ENCODE measurements at places on chromosomes 5 and 9.

- no peak for DNase-seq
These were observed 282.5 kb downstream of the ZSWIM6 start for GRCh38 chr5:61614606-61615005.

DNA sequence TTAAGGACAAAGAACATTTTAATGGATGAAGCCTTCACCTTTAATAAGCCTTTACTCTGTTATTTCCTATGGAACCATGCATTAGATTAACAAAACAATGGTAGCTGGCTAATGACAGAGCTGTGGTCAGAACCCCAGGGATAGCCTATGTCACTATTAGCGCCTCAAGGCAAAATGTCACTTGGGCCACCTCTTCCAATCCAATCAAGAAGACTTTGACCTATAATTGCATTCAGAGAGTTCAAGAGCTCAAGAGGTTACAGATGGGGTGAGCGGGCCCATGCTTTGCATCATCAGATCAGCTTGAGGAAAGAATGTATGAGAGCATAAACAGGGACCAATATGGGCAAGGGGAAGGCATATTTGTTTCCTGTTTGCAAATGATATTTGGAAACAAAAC lies 425.1 kb downstream of the ARHGEF28 start:
- DNase-seq: no peak

GRCh38 chr9:90735952-90736351 lies 65.7 kb upstream of the SYK start:
- no peak for DNase-seq

- no peak for DNase-seq
These were observed 22.8 kb downstream of the ACER2 start for GRCh38 chr9:19431361-19432171.

GRCh38 chr5:139468421-139468931 lies 2.3 kb upstream of the SMIM33 start:
- no peak for DNase-seq

- DNase-seq: no peak
These were observed 85.9 kb downstream of the SETX start for GRCh38 chr9:132268725-132269352.

DNA sequence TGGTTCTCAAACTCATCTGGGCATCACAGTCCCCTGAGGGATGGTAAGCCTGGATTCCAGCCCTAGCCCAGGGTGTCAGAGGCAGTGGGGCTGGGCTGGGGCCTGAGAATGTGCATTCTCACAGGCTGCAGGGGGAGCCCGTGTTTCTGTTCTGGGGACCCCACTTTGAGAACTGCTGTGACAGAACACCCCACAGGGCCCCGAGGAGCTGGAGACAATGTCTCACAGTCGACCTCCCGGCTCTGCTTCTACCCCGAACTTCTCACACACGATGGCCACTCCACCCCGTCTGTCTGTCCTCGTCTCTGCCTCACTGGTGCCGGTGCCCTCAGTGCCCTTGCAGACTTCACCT lies 130.0 kb downstream of the CACNA1B start:
- DNase-seq: peak; percentile 83

DNA sequence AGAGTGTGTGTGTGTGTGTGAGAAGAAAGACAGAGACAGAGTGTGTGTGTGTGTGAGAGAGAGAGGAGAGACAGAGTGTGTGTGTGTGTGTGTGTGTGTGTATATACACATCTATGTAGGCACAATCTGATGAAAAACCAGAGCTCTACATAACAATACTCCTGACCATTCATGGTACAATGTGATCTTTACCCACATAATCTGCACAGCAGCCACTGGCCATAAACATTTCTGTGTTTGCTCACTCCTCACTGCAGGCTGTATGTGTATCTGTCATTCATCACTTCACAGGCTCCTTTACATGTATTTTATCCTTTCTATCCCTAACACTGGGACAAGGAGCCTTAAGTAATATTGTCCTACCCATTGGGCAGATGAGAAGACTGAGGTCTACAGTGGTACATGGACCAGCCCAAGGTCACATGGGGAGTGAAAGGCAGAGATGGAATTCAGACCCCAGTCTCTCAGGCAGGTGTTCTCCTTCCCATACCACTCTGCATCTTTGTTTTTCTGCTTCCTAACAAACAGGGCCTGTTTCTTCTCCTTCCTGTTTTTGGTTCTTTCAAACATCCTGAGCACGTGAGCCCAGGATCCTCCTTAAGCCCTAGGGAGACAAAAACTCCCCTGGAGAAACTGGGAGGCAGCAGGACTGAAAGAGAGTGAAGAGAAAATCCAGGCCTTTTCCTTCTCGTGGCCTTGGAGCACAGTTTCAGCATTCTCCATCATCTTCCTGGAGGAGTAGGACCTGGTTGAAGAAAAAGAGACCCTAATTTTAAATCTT lies 201.7 kb upstream of the MSX2 start:
- no peak for DNase-seq

- no peak for DNase-seq
These were observed 133.0 kb downstream of the C9orf50 start for GRCh38 chr9:129487658-129488483.

DNA sequence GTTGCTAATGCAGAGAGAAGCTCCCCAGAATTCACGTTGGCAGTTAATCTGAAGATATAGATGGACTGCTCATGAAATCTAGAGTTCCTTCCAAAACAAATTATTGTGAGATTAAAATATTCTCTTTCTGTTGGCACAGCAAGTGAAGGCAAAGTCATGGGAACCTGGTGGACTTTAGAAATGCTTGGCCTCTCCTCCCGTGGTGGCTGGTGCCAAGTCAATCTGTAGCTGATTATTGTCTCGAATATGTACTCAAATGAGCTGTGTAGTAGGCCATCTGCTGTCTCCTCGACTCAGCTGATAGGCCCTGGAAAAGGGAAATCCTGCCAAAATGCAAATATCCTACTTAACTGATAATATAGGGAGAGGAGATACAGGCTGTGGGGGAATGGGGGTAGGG lies 69.3 kb downstream of the DAPK1 start:
- no peak for DNase-seq

- no peak for DNase-seq
These were observed 396.2 kb downstream of the EFNA5 start for GRCh38 chr5:107274571-107274970.

DNA sequence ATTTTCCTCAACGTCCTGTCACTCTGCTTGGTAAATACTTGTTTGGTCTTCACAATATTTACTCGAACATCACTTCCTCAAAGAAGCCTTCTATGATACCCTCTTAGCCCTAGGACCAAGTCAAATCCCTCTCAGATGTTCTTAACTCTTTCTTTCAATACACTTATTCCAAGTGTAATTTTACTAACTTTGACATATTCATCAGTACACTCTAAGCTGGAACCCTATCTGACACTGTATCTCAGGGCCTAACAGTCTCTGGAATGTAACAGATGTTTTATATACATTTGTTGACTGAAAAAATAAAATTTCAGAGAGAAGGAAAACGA lies 19.6 kb downstream of the SIL1 start:
- no peak for DNase-seq

- DNase-seq: no peak
These were observed 29.1 kb downstream of the CFAP77 start for GRCh38 chr9:132439153-132439552.

DNA sequence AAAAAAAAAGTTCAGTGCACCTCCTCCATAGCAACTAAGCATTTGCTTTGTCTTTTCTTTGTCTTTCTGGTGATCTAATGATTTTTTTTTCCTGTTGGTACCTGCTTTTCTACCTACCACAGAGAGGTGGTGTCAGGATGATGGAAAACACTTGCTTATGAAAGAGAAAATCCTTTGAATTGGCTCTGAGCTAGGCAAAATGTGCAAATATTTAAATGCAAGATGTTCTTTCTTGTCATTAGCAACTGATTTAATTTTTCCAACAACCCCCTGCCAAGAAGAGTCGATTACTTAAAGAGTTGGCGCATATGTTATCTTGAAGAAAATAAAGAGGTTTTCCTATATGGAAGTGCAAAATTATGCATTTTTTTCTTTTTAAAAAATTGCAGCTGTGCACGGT lies 37.7 kb downstream of the TNC start:
- DNase-seq: no peak

- no peak for DNase-seq
These were observed 265.3 kb downstream of the DOCK8 start for GRCh38 chr9:479971-480350.
